ENCODE measurements at places on chromosomes 12 and 14.

DNA sequence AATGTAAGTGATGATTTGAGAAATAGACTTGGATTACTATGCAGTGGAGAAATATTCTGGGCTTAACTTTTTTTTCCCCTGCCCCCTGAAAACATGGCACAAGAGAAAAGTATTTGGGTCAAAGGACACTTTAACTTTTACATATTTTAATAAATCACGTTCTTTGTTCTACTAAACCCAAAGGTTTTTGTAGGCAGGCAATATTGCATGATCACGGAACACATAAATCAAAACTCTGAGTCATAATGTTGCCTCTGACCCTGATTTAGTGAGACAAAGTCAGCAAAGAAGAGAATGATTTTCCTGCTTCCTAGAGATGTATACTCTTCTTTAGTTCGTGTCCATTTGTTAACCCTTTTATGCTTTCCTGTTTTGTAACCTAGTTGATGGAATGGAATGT is 38.0 kb downstream of the ABCD2 start:
- no peak for DNase-seq

- DNase-seq = peak; percentile 50
Observed at GRCh38 chr12:91222746-91223145, 40.1 kb upstream of the DCN start.

GRCh38 chr12:69024413-69024812 is 91.4 kb upstream of the CPM start:
- DNase-seq = peak; percentile 72

DNA sequence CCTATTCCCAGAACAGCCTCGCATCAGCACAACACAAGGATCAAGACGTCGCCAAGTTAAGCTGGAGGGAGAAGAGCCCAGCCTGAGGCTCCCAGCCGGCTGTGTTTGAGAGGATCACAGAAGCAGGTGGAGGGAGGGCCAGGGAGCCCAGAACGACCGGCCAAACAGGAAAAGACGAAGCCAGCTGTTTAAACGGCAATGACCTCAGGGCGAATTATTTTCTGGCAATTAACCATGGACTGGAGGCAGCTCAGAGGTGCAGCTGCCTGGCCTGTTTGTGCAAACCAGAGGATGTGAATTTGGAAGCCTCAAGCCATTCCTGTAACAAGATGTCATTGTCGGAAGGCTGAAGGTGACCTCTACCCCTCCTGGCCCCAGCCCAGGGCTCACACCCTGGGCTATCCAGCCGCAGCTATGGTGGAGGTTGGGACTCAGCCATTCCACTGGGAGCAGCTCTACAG is 175.8 kb upstream of the PRMT8 start:
- DNase-seq = no peak

DNA sequence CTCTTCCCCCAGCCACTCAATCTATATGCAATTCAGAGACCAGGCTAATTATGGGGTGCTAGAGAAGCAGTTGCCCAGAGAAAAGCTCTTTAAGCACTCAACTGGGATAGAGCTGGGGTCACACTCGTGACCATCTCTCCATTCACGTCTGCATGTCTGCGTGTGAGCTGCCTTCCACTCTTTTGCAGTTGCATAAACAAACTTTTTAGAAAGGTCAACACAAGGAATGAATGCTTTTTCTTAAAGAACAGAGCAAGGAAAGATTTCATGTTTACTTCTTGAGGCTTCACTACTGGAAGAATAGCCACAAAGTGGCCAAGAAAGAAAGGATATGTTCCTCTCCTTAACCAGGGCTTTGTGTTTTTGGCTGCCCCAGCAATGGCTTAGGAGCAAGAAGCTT is 151.1 kb downstream of the SAMD4A start:
- DNase-seq = no peak

DNA sequence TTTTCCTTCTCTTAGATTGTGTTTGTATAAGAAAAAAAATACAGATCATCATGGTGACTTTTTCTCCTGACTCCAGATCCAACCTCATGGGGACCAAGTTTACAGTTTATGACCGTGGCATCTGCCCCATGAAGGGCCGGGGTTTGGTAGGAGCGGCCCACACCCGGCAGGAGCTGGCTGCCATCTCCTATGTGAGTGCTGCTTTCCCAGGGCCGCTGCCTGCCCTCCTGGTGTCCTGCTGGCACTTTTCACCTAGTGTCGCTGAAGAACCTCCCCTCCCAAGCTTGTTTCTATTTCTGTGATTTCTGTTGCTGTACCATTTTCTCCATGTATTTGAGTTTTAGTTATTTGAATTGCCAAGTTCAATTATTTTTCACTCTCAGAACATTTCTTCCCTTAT is 24.8 kb upstream of the TEAD4 start:
- DNase-seq = no peak

GRCh38 chr12:3336606-3337311 is 154.2 kb upstream of the PRMT8 start:
- peak; percentile 89 for DNase-seq
